ENCODE measurements at places on chromosomes 2 and 18. TPM values are rescaled to one million over a fixed set of nuclear protein-coding genes. Genes with fewer than 3 reads are reported as not detected.

DNA sequence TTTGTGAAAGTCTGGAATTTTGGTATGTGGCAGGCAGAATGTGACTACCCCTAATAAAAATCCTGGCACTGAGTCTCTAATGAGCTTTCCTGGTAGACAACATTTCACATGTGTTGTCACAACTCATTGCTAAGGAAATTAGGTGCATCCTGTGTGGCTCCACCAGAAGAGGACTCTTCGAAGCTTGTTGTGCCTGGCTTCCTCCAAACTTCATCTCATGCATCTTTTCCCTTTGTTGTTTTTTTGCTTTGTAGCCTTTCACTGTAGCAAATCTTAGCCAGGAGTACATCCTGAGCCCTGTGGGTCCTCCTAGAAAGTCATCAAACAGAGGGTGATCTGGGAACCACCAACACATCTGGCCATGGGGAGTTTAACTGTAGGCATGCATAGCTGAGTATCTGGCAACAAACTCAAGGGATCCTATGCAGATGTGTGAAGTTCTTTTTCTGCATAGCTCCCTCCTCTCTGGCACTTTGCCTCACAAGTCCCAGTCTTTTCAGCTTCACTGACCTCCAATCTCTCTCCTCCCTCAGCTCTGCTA is 42.1 kb upstream of the SERTAD2 start:
- DNase-seq = no peak

- DNase-seq = no peak
These were observed 1432.2 kb upstream of the ACVR2A start for GRCh38 chr2:146412625-146413024.

DNA sequence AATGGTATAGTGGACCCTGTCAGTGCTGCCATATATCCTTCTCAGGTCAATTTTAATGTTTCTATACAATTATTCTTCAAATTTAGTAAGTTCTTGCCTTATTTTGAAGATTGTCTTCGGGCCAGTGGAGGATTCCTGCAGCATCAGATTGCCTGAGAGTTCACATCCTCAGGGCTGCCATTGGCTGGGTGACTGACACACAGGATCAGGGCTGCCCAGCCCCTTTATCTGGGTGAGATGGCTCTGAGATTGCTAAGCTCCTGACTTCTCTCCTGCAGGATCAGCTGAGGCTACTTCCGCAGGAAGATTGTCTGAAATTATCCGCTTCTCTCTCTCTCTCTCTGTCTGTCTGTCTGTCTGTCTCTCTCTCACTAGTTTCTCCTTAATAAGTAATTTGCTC is 567.4 kb downstream of the TSN start:
- no peak for DNase-seq

- no peak for DNase-seq
These were observed 25.6 kb downstream of the DNAJC10 start for GRCh38 chr2:182741620-182742019.

GRCh38 chr18:64674694-64675093 is 525.8 kb upstream of the LINC00305 start:
- no peak for DNase-seq

DNA sequence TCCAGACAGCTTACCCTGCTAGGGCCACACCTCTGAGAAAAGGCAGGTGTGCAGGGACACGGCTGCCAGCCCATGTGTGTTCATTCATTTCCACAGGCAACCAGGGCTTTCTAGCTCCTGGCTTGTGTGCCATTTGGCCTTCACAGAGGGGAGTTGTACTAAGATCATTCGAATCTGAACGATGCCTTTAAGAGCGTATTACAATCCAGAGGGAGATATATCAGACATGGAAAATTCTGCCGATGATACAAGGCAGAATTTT is 64.2 kb upstream of the OTOF start:
- DNase-seq = no peak

DNA sequence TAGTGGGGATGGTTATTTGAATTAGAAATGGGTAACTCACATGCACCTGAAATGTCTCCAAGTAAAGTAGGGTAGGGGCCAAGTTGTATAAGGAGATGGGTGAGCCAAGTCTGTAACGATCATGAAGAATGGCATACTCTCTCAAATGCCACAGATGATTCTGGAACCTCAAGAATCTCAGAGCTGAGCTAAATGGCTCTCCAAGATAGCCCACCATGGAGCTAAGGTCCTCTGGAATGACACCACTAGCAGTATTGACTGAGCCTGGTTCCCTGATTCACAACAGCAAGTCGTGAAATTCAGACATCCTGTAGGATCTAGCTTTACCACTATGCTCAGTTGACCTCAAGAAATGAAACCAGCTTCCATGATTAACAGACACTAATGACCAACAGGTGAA is 115.9 kb upstream of the EPAS1 start:
- DNase-seq = no peak

DNA sequence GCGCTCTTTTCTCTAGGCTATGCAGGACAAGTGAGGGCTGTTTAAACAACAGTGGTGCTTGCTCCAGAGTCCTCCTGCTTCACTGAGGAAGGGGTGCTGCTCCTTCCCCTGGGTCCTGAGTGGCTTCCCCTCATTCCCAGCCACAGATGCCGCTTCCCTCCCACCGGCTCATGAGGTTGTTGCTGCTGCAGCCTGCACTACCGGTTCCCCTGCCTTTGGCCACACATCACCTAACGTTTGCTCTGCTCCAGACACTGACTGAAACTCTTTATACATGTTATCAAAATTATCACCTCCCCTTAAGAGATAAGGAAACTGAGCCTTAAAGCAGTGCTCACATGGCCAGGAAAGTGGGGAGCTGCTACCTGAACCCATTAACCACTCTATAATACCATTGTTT is 130.8 kb upstream of the LGALSL start:
- no peak for DNase-seq

ASAP2 gene
- polyA plus RNA-seq = 36.1 TPM

KLHL30 gene
- 0.14 TPM for polyA plus RNA-seq

SLC9A4 gene
- polyA plus RNA-seq = not detected

SPHKAP gene
- 1.6 TPM for polyA plus RNA-seq
